Stimulated activated CD4-positive, alpha-beta T cell treated with anti-CD3 and anti-CD28 coated beads, Interleukin-12 subunit alpha, Interleukin-12 subunit beta, amount 100 ng/mL, for 24 hours (primary cell): ENCODE measurements at places on chromosomes 7 and 10.

DNA sequence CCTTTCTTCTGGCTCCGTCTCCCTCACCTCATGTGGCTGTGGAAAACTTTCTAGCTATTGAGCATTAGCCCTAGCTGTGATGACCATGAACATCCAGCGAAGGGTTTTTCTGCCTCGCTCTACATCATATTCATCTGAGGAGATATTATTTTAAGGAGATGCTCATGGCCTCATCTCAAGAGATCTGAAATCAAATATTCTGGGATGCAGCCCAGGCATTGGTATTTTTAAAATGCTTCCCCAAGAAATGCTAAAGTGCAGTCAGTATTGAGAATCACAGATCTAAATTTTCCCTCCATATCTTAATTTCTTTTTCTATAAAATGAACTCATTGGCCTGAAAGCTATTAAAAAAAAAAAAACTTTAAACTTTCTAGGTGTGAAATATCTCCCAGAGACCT, 238.2 kb upstream of the CELF2 start:
- no peak for DNase-seq

- DNase-seq: no peak
Observed at GRCh38 chr7:14842523-14842922, 60.0 kb downstream of the DGKB start.

GRCh38 chr10:89798092-89798491, 96.7 kb downstream of the KIF20B start:
- no peak for DNase-seq

- DNase-seq: no peak
Observed at GRCh38 chr7:101917566-101917965, 100.1 kb downstream of the CUX1 start.

DNA sequence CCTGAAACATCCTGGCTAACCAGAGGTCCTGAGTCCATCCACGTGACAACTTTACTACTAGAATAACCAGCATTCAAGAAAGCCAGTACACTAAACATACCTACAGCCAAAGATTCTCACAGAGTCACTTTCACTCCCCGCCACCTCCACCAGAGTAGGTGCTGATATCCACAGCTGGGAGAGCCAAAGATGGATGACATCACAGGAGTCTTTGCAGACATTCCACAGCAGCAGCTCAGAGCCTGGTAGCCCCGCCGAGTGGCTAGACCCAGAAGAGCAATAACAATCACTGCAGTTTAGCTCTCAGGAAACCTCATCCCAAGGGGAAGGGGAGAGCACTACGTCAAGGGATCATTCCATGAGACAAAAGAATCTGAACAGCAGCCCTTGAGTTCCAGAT, 13.5 kb upstream of the ADAM22 start:
- DNase-seq: no peak

DNA sequence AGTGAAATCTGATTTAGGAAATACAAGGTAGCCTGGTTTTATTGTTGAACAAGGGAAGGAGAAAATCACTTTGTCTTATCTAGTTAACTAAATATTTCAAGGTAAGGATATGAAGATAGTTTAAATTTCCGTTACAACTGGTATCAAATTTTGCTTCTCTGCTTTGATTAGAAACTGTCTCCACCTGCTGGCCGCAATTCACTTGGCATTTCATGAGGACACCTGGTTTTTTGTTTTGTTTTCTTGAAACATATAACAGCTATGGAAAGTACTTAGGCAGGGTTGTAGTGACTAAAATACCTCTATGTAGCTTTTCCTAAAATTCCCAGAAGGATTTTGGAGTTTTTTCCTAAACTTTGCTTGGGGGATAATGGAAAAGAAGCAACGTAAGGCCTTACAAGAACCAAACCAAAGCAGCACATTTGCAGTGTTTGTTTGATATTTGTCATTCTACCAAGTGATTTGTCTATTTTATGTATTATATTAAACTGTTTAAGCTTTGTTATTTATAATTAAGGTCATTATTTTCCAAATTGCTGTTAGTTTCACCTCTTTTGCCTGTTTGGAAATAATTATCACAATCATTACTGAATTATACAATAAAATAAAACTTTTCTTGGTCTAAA, 73.6 kb downstream of the AHCYL2 start:
- peak; percentile 29 for DNase-seq

GRCh38 chr10:75880031-75880775, 448.8 kb downstream of the LRMDA start:
- DNase-seq: no peak

DNA sequence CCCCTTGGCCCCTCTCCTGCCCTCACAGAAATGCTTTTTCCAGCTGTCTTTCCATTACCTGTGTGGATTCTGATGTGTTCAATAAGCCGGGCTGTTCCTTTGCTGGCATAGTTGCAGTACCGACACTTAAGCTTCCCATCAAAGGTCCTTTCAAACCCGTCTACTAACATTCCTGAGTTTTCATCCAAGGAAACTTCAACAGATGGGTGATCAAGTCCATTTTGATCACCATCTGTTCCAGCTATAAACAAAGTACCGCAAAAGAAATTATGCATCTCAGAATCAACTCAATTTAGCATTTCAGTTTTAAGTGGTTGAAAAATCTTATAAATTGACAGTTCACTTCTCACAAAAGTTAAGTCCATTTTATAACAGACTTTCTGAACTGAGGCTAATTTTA, 12.7 kb downstream of the IKZF5 start:
- no peak for DNase-seq

GRCh38 chr7:44279286-44279685, 46.1 kb downstream of the CAMK2B start:
- no peak for DNase-seq

GRCh38 chr10:103808780-103809179, 46.6 kb downstream of the SH3PXD2A start:
- no peak for DNase-seq

DNA sequence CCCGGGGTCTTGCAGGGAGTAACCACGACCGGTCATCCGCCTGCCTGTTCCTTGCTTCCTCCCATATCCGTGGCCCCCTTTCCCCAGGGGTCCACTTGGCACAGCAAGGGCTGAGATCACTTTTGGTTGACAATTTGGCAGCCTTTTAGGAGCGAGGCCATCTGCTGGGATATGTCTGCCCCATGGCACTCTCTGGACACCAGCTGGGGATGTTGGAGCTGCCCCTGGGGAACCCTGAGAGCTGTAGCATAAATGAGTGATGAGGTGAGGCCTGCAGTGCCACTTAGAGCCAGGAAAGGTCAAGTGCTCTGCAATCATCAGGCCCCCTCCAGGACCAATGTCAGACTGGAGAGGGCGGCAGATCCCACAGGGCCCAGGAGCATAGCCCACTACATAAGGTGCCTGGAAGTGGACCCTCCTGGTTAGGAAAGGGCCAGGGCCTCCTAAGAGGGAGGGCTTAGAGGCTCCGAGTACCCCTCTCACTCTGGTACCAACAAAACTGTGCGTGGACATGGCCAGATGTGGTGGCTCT, 92.1 kb downstream of the HIP1 start:
- no peak for DNase-seq

DNA sequence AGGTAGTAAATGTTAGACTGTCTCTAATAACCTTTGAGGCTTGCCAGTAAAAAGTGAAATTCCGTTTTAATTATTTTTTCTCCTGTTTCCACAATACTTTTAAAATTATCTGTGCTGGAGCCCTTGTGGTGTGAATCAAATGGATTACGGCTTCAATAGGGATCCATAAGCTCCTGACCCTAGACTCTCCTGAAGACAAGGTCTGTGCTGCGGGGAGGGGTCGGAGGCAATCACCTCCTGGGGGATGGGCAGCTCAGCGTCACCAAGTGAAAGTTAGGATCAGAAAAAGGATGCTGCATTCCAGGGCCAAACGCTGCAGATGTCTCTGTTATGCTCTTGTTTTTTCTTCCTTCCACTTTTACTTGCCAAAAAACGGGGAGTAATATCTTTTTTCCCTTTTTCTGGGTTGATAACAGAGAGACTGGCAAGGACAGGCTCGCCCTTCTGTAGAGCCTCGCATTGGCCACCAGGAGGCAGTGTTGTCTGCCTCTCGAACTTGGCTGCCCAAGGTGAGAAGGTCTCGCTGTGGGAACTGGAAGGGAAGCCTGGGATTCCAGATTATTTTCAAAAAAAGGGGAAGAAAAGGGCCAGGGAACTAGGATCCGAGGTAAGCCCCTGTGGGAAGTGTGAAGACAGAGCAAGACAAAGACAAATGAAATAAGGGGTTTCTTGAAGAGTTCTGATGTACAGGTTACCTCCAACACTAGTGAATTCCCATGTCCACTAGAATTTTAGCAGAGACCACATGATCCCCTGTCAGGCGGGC, 621.9 kb downstream of the ACTR3B start:
- no peak for DNase-seq

GRCh38 chr7:45644237-45644636, 70.1 kb downstream of the ADCY1 start:
- no peak for DNase-seq

DNA sequence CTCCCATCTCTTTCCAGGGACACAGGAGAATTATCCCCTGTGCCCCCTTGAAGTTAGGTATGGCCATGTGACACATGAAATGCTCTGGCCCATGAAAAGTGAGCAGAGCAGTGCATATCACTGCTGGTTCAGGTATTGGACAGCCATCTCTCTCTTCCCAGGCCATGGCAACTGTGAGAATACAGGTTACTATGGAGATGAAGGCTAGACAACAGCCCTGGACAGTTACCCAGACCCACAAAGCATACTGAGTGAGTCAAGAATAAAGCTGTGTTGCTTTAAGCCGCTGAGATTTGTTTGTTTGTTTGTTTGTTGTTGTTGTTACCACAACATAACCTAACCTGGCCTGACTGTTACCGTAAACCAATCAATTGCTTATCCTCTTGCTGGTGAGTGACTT, 722.3 kb downstream of the KCNMA1 start:
- no peak for DNase-seq

DNA sequence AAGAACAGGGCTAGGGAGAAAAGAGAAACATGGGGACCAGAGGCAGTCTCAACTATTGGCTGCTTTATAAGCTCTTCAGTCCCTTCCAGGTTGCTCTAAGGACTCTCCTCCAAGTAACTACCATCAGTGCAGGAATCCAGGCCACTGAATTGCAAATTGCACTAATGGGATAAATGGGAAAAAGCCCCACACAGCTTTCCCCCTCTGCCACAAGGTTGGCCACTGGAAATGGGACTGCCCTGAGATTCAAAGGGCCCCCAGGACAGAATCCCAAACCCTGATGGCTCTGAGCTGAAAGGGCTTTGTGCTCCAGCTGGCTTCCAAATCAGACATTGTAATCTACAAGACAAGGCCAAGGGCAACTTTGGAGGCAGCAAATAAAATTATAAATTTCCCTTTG, 633.2 kb downstream of the ACTR3B start:
- no peak for DNase-seq

DNA sequence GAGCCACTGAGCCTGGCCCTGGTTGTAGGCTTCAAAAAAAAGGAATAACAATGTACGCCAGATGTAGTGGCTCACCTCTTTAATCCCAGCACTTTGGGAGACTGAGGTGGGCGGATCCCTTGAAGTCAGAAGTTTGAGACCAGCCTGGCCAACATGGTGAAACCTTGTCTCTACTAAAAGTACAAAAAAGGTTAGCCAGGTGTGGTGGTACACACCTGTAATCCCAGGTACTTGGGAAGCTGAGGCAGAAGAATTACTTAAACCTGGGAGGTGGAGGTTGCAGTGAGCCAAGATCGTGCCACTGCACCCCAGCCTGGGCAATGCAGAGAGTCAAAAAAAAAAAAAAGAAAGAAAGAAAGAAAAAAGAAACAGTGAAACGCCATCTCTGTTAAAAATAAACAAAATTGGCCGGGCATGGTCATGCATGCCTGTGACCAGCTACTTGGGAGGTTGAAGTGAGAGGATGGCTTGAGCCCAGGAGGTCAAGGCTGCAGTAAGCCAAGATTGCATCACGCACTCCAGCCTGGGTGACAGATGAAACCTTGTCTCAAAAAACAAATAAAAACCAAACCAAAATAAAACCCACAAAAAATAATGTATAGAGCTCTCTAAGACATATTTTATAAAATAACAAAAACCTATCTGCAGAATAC, 4.7 kb upstream of the KLHDC10 start:
- no peak for DNase-seq

GRCh38 chr10:53537508-53537907, 764.9 kb upstream of the MBL2 start:
- no peak for DNase-seq

- no peak for DNase-seq
Observed at GRCh38 chr7:102828286-102828685, 79.5 kb downstream of the FAM185A start.

GRCh38 chr7:112546723-112547513, 66.1 kb downstream of the LSMEM1 start:
- DNase-seq: no peak

GRCh38 chr7:106625678-106626301, 35.2 kb downstream of the CCDC71L start:
- no peak for DNase-seq

DNA sequence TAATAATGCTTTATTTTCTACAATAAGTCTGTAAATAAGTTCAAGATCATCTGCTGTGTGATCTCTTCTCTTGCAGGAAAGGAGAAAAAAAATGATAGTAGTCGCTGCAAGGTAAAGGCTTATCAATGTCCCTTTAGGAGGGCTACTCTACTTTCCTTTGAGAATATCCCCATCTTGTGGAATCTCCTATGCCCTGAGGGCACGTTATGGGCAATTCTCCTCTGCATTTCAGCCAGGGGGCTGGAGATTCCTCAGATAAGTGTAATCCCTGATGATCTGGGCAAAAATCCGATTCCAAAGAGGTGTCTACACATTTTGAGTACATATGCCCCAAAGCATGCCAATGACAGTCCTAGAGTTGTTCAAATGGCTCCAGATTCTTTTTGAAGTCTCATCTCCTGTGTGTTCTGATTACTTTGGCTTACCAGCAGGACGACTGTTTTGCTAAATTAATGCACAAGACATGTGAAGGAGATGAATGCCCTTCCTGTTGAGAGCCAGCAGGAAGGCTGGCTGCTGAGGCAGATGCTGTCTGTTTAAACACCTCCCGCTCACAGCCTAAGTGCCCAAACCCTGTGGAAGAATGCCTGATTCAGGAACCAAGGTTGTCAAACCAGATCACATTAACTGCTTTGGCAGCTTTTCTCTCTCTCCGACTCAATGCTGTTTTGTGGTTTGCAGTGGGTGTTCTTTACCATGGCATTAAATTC, 171.2 kb upstream of the COL1A2 start:
- no peak for DNase-seq

GRCh38 chr10:133022776-133023100, 65.0 kb upstream of the ADGRA1 start:
- DNase-seq: no peak
